Hematopoietic multipotent progenitor cell (in vitro differentiated cells): ENCODE measurements at places on chromosomes 11 and 22.

DNA sequence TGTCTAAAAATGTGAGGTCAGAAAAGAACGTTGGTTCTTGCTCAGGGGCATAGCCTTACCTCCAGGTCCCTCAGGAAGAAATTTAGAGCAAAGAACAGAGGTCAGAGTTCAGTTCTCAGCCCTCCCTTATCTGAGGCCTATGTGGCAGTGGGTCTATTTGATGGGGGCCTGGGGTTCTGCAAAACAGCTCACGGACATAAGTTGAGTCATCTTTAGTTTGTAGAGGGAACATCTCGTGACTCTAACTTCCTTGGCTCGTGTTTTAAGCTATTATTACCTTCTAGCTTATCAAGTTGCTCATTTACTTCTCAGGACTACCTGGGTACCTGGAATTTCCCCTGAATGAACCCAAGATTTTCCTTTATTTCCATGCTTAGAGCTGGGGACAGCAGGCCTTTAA is 91.3 kb upstream of the AMOTL1 start:
- DNase-seq, result no peak

DNA sequence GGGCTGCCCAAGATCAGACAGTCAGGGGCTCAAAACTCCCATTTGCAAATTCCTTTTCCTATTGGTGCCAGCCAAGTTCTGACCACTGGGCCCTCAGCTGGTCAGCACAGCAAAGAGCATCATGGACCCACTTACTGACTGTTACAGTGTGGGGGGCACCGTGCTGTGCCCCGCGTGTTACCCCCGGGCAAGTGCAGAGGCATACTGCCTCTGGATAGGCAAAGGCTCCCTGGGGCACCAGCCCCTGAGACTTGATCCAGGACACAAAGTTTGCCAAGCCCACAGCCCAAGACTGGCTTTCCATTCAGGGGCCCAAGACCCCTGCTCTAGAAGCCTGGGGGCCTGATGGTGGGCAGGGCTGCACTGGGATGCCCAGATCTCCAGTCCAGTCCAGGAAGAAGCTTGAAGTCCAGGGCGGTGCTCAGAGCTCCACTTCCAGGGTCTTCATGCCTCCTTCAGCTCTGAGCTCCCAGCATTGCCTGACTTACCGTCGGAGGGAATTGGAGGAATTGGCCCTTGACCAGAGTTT is 6.6 kb downstream of the LRRC32 start:
- DNase-seq, result no peak

DNA sequence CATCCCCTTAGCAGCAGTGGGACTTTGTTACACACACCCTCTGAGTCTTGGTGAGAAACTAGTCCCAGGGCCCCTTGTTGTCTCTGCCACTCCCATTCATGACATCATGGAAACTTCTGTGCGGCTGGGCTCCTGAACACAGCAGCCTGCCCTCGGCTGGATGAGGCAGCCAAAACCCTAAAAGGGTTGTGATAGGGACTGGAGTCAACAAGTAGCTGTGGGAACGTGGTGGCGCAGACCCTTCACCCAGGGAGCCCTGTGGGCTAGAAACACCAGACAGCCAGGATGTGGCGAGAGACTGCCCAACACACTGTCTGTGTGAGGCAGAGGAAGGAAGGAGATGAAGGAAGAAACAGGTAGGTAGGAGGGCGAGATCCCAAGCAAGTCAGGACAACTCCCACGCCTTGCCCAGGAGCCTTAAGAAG is 3.9 kb downstream of the CD3D start:
- no peak for DNase-seq

GRCh38 chr11:97557399-97557798 is 1167.6 kb downstream of the JRKL start:
- no peak for DNase-seq
